ENCODE measurements at places on chromosomes 6 and 20.

DNA sequence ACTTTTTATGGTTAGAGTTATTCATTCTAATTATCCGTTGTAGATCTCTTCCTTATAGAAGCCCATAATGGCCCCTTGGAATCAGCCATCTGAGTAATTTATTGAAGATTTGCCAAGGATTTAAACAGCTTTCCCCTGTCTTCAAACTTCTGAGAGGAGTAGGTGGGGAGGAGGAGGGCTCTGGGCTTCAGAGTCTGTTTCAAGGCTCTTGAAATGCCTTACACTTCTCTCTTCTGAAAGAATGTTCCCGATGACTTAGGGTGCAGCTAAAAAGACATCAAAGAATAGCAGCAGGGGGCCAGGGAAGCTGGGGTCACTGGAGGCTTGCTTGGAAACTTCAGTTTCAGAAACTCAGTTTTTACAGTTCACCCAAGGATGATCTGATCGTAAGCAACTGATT is 165.3 kb downstream of the ZDHHC14 start:
- DNase-seq = no peak

GRCh38 chr20:44248410-44248759 is 1.3 kb downstream of the GDAP1L1 start:
- DNase-seq = no peak

GRCh38 chr6:159301810-159302593 is 132.8 kb downstream of the FNDC1 start:
- no peak for DNase-seq

GRCh38 chr6:1596088-1596852 is 13.4 kb upstream of the FOXC1 start:
- peak; percentile 90 for DNase-seq

GRCh38 chr6:37029249-37029971 is 24.0 kb downstream of the FGD2 start:
- peak; percentile 46 for DNase-seq

DNA sequence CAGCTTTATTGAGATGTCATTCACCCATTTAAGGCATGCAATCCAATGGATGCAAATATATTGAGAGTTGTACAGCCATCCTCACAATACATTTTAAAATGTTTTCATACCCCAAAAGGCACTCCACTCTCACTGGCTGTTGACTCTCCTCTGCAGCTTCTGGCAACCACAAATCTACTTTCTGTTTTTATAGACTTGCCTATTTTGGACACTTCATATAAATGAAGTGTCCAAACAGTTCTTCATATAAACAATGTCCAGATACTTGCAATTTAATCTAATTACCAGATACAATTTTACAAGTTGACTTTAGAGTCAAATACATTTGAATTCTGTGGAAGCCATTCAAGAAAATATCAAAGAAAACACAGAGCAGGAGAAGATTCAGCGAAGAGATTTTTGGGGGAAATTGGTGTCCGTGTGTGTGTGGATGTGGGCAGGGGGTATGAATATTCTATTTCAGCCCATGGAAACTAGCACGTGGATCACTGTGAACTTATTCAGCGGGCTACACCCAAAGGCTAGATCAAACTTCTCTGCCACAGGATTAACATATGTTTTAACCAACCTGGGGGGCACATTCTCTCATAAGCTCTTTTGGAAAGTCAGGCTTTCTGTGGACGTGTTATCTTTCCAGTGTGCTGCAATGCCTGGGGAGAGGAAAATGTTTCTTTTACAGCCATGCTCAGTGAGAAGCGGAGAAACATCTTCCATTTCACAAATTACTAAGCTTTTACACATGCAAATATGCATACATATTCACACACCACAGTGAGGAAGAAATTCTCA is 73.9 kb downstream of the PLG start:
- DNase-seq = no peak

- DNase-seq = no peak
Measured at GRCh38 chr6:152896923-152897322, 85.9 kb downstream of the FBXO5 start.

- DNase-seq = no peak
Measured at GRCh38 chr6:152272486-152272885, 364.7 kb downstream of the SYNE1 start.

DNA sequence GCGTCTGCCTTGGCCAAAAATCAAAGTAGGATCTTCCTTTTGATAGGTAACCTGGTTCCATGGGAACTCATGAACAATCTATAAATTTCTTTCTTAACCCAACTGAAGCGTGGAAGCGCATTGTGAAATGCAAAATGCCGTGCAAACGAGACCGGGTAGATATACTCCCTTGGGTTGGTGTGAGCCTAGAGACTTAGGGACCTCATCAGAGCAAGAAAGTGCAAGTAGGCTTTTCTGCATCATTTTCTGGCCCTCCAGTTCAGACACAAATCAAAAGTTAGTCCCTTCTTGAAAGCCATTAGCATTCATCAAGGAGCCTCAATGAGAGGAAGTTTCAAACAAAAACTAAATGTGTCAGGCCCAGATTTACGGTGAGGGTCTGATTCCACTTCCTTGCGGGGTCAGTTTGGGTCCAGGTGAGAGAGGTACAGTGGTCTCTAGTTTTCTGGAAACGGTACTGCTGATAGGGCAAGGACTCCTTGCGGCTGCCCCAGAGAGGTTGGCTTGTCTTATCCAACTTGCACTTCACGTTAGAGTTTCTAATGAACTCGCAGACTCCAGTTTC is 5.3 kb upstream of the ZNF184 start:
- DNase-seq = no peak

- DNase-seq = peak; percentile 52
Measured at GRCh38 chr6:20180935-20181334, 31.3 kb downstream of the MBOAT1 start.

DNA sequence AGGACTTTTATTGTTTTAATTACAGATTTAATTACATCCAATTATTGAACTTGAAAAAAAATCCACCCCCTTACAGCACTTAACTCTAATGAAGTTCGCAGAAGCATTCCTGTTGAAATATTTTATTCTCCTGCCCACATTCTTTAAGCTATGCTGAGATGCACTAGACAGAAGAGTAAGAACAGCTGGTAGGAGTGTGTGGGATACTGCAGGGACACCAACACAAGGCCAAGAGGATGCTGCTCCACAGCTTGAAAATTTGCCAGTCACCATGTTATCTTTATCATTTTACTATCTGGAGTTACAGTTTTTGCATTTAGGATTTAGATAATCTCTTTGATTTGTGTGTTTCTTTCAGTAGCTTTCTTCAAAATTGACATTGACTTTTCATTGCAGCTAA is 180.7 kb downstream of the EPHA7 start:
- DNase-seq = no peak

- no peak for DNase-seq
Measured at GRCh38 chr20:22762576-22763256, 178.3 kb upstream of the FOXA2 start.

DNA sequence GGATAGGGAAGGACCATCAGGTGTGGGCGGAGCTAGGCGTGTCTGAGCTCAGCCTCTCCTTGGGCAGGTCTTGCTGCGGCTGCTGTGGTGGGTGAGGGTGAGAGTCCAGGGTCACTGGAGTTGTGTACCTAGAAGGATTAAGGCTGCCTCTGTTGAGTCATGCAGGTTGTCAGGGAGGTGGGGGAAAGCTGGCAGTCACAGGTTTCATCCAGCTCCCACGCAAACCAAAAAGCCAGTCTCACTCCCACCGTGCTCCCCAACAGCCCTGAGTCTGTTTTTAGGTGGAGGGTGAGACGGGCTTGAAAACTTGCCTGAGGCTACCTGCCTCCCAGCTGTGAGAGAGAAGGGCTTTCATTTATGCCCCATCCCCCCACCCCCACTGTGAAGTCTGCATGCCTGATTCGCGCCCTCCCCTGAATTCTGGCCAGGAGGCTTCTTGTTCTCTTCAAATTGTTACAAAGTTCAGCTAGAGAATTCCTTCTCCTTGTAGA is 161.5 kb downstream of the MYLK4 start:
- no peak for DNase-seq

- no peak for DNase-seq
Measured at GRCh38 chr20:6944292-6944691, 176.8 kb downstream of the BMP2 start.

DNA sequence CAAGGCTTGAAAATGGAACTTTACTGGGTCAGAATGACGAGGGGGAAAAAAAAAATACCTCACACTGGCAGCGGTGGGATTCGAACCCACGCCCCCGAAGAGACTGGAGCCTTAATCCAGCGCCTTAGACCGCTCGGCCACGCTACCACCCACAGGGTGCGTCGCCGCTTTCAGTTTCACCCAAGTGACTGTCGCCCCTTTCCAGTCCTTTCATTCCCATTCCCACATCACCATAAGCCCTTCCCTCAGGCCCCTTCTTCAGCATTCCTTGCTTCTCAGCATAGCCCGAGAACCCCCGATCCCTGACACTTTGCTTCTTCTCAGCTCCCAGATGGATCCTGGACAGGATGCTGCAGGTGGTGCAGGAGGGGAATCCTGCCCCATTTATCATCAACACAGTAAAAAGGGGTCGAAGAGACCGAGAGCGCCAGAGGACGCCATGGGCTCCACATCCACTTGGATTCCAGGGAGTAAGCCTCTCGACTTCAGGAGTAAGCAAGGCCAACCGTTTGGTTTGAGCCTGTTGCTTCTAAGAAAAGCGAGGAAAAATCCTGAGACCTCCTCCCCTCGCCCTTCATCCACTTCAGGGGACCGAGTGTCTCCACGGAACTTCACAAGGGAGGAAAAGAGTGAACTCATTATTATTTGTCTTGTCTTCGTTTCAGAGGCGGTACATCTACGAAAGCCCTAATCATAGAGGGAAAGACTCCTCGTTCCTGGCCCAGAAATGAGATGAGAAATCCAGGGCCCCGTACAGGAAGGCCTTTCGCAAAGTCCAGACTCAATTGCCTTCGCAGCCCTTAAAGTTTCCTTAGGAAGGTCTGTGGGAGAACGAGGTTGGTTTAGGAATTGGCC is 20.0 kb upstream of the TRIM27 start:
- DNase-seq = peak; percentile 80

- no peak for DNase-seq
Measured at GRCh38 chr6:33668914-33669313, 42.6 kb downstream of the UQCC2 start.

- no peak for DNase-seq
Measured at GRCh38 chr6:6683969-6684833, 95.7 kb downstream of the LY86 start.

DNA sequence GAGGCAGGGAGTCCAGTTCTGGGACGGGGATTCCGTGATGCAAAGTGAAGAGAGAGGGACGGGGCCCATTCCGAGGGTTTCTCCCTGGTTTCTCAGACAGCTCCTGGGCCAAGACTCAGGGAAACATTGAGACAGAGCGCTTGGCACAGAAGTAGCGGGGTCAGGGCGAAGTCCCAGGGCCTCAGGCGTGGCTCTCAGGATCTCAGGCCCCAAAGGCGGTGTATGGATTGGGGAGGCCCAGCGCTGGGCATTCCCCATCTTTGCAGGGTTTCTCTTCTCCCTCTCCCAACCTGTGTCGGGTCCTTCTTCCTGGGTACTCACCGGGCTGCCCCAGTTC is 35.9 kb upstream of the HLA-G start:
- no peak for DNase-seq

GRCh38 chr6:6900569-6901204 is 207.1 kb upstream of the RREB1 start:
- DNase-seq = no peak

GRCh38 chr6:12334526-12335130 is 44.5 kb downstream of the EDN1 start:
- no peak for DNase-seq

DNA sequence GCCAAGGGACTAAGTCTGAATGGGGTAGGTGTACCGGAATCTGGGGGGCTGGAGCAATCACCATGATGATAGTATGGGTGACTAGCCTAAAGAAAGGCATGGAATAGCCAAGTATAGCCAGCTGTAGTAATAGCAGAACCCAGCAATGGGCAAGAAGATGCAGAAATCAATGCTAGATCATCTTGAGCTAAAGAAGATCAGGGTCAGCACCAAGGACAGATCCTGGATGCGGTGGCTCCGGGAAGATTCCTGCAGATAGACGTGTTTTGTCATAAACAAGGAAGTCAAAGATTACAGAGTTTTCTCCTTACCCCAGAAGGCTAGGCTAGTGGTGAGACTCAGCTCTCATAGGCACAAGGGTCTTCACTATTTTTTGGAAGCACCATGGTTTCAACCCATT is 561.6 kb upstream of the CHD6 start:
- no peak for DNase-seq

DNA sequence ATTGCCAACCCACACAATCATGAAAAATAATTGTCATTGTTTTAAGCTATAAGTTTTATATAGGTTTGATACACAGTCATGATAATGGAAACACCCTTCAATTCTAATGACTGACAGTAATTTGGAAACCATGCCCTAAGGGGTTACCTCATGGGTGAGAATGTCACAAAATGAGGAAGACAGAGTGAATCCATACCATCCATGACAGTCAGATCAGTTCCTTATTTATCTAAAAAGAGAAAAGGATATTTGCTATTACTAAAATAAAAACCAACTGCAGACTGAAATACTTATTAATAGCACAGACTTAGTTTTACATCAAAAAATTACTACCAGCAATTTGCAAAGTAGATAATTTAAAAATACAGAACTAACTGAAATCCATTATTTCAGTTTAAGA is 437.8 kb downstream of the UTRN start:
- no peak for DNase-seq

- DNase-seq = no peak
Measured at GRCh38 chr6:4549556-4550226, 226.5 kb upstream of the CDYL start.

GRCh38 chr6:42746463-42747391 is 824 bp upstream of the TBCC start:
- DNase-seq = peak; percentile 83

DNA sequence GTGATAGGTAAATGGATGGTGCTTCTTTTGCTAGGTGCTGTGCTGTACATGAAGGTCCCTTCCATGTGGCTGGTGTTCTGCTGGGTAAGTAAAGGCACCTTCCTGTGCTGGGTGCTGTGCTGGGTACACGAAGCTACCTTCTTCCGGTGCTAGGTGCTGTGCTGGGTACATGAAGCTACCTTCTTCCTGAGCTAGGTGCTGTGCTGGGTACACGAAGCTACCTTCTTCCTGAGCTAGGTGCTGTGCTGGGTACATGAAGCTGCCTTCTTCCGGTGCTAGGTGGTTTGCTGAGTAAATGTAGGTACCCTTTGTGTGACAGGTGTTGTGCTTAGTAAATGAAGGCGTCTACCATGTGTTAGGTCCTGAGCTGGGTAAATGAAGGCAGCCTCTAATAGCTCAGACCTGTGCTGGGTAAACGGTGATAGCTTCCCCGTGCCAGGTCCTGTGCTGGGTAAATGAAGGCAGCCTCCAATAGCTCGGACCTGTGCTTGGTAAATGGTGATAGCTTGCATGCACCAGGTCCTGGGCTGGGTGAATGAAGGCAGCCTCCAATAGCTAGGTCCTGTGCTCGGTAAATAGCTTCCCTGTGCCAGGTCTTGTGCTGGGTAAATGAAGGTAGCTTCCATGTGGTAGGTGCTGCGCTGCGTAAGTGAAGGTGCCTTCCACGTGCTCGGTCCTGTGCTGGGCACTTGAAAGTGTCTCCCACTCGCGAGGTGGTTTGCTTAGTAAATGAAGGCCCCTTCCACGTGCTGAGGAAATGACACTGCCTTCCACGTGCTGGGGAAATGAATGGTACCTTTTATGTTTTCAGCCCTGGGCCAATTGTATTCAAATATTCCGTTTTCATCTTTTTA is 115.5 kb downstream of the ERMARD start:
- no peak for DNase-seq

Measured in NCI-H2029 (cell line).